ENCODE measurements at places on chromosomes 5 and 9.

GRCh38 chr5:136058039-136058971 lies 29.5 kb downstream of the TGFBI start:
- DNase-seq, result no peak

DNA sequence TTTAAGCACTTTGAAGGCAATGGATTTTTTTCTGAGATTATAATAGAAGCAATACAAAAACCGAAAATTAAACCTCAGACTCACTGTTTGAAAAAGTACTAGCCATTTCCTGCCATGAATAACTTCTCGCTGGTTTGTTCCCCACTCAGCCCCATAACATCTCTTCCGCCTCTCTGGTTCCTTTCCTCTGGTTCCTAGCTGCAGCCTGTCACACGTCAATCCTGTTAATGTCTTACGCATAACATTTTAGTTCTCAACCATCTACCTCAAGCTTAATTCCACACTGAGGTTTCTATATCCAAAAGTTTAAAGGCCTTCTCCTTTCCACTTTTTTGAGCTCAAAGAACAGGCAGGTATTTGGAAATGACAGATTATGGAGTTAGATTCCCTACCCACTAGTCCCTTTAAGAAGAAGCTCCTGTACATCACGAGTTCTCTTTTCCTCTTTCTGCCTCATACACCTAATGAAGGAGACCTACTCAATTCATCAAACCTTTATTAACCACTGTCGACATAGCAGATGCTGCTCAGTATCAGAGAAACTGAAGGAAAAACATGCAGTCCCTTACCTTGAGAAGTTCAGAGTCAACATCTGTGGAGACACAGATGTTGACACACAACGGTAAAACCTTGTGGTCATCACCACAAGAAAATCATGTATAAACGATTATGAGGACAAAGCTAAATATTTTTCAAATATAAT lies 243.0 kb upstream of the PTGER4 start:
- DNase-seq, result no peak

- no peak for DNase-seq
Observed at GRCh38 chr5:72557167-72558045, 50.2 kb upstream of the ZNF366 start.

DNA sequence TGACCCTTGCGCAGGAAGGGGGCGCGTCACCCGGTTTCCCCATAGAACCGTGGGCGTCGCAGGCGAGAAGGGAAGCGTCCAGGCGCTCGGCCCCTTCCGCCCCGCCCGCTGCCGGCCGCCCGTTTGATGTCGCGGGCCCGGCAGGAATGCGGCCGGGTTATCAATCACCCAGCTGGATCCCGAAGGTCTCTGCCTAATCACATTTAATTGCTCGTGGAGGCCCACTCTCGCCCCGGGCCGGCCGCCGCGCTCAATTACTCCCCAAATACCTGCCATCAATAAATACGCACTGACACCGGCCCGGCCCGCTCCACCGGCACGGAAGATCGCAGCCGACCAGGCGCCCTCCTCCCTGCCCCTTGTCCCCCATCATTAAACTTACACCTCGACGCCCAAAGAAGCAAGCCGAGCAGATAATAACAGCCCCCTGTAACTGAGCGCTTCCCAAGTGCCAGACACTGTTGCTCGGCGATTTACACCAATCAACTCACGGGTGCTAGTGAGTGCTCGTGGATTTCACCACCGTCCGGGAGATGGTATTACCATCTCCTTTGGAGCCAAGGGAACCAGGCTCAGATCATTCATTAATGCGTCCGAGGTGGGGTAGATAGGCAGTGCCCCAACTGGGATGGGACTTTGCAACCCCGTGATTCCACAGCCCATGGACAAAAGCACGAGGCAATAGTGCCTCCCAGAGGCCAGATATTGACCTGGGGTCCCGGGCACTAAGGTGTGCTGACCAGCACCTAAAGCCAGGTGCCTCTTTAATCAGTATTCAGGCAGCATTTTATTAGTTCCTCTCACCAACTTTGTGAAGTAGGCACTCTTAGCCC lies 11.3 kb downstream of the MSX2 start:
- DNase-seq, result no peak

DNA sequence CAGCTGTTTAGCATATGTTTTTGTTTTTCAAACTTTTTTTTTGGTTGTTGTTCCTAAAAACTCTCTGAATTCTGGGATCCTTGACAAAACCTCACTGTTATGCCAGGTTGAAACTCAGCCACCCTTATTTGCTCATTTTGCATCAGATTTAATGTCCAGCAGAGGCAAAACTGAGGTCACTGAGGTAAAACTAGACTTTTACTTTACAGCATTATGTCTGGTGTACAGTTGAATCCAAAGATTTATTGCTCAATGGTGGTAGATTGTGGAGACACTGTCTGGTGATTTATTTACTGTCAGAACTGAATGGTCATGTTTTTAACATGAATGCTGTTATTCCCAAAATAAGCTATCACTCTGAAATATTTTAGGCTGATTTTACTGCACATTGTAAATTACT lies 87.9 kb downstream of the FBXL7 start:
- no peak for DNase-seq

DNA sequence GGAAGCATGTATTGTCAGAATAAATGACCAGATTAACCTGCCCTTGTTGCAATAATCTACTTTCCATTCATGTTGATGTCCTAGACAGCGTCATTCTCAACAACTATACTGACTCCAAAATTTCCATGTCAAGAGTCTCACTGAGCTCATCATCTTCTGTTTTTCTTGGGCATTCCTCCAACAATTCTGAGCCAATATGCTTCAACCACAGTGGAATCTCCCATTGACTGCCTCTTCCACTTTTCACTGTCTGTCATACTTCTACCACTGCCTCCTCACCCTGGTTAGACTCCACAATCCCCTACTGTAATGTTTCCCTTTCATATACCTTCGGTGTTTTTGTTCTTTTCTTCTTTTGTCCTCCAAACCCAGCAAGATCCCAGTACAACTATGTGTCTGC lies 162.8 kb downstream of the TLE1 start:
- no peak for DNase-seq

- DNase-seq, result no peak
Observed at GRCh38 chr5:168357876-168358275, 66.4 kb downstream of the WWC1 start.

DNA sequence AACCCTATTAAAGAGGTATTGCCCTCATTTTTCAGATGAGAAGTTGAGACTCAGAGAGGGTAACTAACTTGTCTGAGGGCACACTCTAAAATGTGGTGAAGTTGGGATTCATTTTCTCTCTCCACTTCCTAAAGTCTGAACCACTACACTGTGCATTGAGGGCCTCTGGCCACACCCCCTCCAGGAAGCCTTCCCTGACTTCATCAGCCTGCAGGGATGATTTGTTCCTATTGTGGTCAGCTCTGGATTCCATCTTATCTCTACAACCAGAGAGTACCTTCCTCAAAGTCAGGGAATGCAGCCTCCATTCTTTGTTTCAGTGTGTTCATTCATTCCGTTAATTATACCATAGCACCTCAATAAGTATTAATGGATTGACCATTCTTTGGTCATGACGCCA lies 356.0 kb upstream of the PANK3 start:
- DNase-seq, result no peak
